ENCODE measurements at places on chromosomes 3 and 15. TPM values are rescaled to one million over a fixed set of nuclear protein-coding genes. Genes with fewer than 3 reads are reported as not detected.

GHRL gene
- not detected for total RNA-seq

ACOX2 gene
- total RNA-seq = 41.4 TPM

PP2D1 gene
- total RNA-seq = not detected

VEPH1 gene
- 0.25 TPM for total RNA-seq

KLF15 gene
- total RNA-seq = 28.5 TPM

LNP1 gene
- 2.8 TPM for total RNA-seq

CCDC39 gene
- total RNA-seq = not detected

SNTN gene
- not detected for total RNA-seq

Data from left ventricle myocardium superior (tissue), 1 donor.